ENCODE measurements at places on chromosomes 12 and 14. TPM values are rescaled to one million over a fixed set of nuclear protein-coding genes. Genes with fewer than 3 reads are reported as not detected.

Gene ASPG
- total RNA-seq, result not detected

Gene NOVA1
- 3.1 TPM for total RNA-seq

Gene SSPN
- 11.9 TPM for total RNA-seq

Gene P2RX2
- not detected for total RNA-seq

Gene REP15
- total RNA-seq, result 1.6 TPM

Gene OGFOD2
- total RNA-seq, result 35.6 TPM

Gene CIROP
- total RNA-seq, result not detected

Gene C12orf60
- total RNA-seq, result 0.47 TPM

Gene TSHR
- not detected for total RNA-seq

Gene PRH2
- not detected for total RNA-seq

Gene RPGRIP1
- total RNA-seq, result not detected

Gene GPD1
- 0.11 TPM for total RNA-seq

Gene SIX6
- total RNA-seq, result not detected

Gene GPX2
- 4.3 TPM for total RNA-seq

Gene RNF212B
- total RNA-seq, result not detected

Gene ACOT6
- not detected for total RNA-seq

Gene CLEC2A
- not detected for total RNA-seq

Gene SLC25A21
- 0.87 TPM for total RNA-seq

Gene CYP27B1
- total RNA-seq, result 8.6 TPM

Gene OAS1
- total RNA-seq, result 10.2 TPM

Gene FGF6
- total RNA-seq, result not detected

Gene FOXG1
- not detected for total RNA-seq

Gene GLIPR1L1
- total RNA-seq, result not detected

Gene ALDH2
- total RNA-seq, result 2.0 TPM

Gene BDKRB2
- 0.07 TPM for total RNA-seq

Gene KERA
- total RNA-seq, result not detected

Gene DEPDC4
- 2.0 TPM for total RNA-seq

Gene KLRK1
- total RNA-seq, result not detected

Gene SEC23A
- 58.2 TPM for total RNA-seq

Gene CABP1
- total RNA-seq, result not detected

Gene ZC2HC1C
- total RNA-seq, result 9.5 TPM

Gene NR4A1
- total RNA-seq, result 90.7 TPM

Gene HOXC11
- 0.84 TPM for total RNA-seq

Gene ALDH6A1
- 5.0 TPM for total RNA-seq

Gene OTX2
- not detected for total RNA-seq

Gene DNAI7
- total RNA-seq, result not detected

Gene ASB2
- total RNA-seq, result 0.22 TPM

Gene C12orf50
- not detected for total RNA-seq

Gene TMTC1
- total RNA-seq, result 5.8 TPM

Gene FITM1
- total RNA-seq, result not detected

Gene MYH7
- not detected for total RNA-seq

Gene ST8SIA1
- not detected for total RNA-seq

Gene C12orf75
- total RNA-seq, result 160 TPM

Gene WASHC4
- 38.2 TPM for total RNA-seq

Gene SLC35E3
- 2.2 TPM for total RNA-seq

Gene SERPINA9
- not detected for total RNA-seq

Gene TMEM229B
- not detected for total RNA-seq

Gene DLK1
- not detected for total RNA-seq

Gene IKBIP
- 11.1 TPM for total RNA-seq

Gene KANSL2
- total RNA-seq, result 33.4 TPM

Gene SYT1
- 0.51 TPM for total RNA-seq

Gene APOF
- total RNA-seq, result not detected
